Lower leg skin (tissue), 4 donors: ENCODE measurements at places on chromosomes 6 and 20. TPM values are rescaled to one million over a fixed set of nuclear protein-coding genes. Genes with fewer than 3 reads are reported as not detected.

GRCh38 chr6:113184736-113185135, 672.4 kb upstream of the MARCKS start:
- no peak for DNase-seq

- DNase-seq, result no peak
Measured at GRCh38 chr6:14499841-14500240, 382.3 kb downstream of the CD83 start.

DNA sequence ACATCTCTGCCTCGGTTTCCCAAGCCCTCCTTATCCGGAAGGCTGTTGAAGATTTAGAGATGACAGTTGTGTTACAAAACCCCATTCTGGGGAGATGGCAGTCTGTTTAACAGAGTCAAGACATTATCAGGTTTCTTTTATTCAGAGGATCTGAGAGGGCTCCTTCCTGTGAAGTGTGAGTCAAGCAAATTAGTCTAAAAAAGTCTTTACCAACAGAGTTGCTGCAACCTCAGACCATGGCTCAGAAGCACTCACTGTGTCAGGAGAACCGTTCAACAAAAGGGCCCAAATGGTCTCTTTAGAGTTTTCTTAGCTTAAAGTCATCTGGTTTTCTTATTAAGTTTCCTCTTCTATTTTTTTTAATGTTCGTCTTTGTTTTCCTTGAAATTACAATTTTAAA, 717.8 kb downstream of the EPM2A start:
- DNase-seq, result no peak

Gene PRL
- not detected for total RNA-seq

Gene NR2E1
- total RNA-seq, result not detected

Gene EFCAB8
- total RNA-seq, result not detected

DNA sequence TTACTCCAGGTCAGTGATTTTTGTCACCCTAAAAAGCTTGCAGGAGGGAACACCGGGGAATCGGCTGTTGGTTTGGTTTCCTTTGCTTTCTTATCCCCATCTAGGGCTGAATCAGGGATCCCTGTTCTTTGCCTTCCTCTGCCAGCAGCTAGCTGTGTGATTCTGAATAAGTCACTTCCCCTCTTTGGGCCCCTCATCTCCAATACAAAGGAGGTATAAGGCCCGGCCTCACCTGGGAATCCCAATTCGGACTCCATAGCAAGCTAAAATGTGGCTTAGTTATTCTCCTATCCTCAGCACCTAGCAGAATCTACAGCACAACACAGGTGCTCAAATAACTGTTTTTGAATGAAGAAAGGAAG, 18.5 kb upstream of the ARMC12 start:
- DNase-seq, result no peak

DNA sequence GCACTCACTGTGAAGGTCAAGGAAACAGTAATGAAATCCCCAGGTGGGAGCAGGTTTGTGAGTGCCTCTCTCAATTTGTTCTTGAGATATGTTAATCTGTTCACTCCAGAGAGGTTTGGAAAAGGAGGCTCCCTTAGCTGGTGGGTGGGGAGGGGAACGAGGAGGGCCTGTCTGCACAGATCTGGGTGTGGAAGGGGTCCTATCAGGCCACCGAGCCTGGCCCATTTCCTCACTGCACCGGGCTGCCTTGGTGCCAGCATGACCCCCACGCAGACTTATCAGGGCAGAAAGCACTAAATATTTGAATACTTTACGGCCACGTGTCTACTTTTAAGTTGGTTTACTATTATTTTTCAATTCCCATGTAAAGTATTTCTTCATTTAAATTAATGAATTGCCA, 8.3 kb downstream of the AGPAT4 start:
- DNase-seq, result no peak

Gene MRAP2
- total RNA-seq, result 3.2 TPM

GRCh38 chr6:119647309-119647708, 297.7 kb upstream of the MAN1A1 start:
- DNase-seq, result no peak

Gene HLA-DMA
- total RNA-seq, result 20.4 TPM

DNA sequence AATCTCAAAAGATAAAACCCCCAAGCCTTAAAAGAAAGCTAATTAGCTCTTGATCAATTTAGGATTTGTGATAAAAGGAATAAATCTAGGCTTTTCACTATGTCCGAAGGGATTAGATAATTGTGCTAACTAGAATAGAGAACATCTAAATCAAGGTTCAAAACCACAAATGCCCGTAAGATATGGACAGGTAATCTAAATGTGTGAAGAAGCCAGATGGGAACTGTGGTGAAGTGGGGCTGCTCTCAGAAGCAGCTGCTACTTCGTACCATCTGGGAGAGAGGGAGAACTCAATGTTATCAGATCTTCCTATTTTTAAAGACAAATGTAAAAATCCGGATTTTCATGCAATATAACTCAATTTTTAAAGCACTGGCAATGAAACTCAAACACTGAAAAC, 44.2 kb downstream of the NCOA6 start:
- no peak for DNase-seq

DNA sequence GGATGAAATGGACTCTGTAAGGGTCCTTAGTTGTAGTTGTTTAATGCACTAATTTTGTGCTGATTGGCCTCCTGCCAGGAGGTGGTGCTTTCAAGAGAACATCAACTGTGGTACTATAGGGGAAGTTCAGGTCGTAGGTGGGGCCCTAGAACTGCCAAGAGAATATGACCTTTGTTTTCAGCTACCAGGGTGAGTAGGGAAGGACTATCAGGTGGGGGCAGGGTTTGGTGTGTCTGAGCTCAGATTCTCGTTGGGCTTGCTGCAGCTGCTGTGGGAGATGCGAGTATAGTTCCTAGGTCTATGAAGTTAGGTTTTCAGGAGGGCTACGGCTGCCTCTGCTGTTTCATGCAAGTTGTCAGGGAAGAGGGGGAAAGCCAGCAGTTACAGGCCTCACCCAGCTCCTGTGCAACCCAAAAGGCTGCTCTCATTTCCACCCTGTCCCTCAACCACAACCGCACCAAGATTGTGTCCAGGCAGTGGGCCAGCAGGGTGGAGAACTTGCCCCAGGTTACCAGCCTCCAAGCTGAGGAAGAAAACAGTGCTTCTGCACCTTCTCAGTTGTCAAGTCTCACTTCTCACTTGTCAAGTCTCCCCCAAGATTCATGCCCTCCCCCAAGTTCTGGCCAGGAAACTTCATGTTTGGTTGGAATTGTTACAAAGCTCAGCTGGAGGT, 626.5 kb upstream of the MAP3K7 start:
- DNase-seq, result no peak

DNA sequence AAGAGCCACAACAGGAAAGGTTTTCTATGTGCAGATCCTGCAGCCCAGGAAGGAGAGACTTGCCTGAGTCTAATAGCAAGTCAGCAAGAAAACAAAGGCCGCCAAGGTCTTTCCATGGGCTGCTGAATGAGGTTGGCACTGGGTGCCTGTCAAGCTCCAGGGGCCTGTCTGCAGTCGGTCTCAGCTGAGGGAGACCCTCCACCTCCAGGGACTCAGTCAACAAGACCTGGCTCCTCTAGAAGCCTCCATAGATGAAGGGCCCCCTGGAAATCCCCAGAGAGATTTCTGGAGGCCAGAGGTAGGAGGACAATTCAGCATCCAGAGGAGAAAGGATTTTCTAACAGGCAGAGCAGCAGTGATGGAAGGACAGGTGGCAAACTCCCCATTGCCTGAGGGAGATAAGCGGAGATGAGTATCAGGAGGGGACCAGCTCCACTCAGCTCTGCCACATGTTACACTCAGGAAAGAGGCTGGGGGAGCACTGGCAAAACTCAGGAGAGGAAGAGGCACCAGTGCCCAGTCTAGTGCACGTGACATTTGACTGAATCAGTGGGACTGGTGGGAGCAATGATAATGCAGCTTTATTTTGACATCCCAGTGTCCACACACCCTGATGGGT, 33.5 kb upstream of the FKBP1A start:
- DNase-seq, result no peak

- DNase-seq, result no peak
Measured at GRCh38 chr6:42128460-42129359, 13.7 kb downstream of the C6orf132 start.

DNA sequence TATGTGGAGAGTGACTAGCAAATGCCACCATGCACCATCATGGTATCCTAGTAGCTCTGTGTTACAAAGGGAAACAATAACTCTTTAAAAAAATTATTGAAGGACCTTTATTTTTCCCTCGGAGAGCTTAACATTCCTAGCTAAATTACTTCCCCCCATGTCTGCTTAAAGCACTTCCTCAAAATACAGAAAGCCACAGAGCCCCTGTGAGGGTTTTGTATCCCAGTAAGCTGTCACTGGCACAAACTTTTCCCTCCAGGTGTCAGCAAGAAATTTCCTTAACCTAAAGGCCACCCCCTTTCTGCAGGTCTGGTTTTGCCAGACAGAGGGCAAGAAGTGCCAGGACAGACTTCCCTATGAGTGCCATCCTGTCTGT, 340.0 kb upstream of the PRDM1 start:
- DNase-seq, result no peak

GRCh38 chr20:20211274-20211987, 156.5 kb upstream of the INSM1 start:
- no peak for DNase-seq

DNA sequence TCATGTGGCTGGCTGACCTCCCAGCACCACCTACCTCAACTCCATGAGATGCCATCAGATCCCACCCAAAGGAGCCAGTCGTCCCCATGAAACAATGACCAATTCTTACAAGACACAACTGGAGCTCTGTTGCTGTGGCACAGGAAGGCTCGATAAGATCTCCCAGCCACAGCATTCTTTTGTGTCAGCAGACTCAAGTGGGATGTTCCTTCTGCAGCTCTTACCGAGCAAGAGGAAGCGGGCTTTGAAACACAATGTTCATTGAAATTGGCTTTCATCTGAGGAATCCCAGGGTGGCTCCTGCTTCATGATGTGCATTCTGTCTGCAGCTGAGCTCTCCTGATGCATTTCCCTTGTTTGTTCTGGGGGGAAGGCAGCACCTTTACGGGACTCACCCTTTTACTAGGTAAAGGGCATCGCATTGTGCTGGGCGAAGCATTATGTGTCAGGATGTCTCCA, 222.0 kb upstream of the SGK1 start:
- no peak for DNase-seq

- DNase-seq, result no peak
Measured at GRCh38 chr6:23266536-23266935, 697.2 kb downstream of the HDGFL1 start.

- DNase-seq, result no peak
Measured at GRCh38 chr6:147033267-147033666, 170.9 kb upstream of the STXBP5 start.

DNA sequence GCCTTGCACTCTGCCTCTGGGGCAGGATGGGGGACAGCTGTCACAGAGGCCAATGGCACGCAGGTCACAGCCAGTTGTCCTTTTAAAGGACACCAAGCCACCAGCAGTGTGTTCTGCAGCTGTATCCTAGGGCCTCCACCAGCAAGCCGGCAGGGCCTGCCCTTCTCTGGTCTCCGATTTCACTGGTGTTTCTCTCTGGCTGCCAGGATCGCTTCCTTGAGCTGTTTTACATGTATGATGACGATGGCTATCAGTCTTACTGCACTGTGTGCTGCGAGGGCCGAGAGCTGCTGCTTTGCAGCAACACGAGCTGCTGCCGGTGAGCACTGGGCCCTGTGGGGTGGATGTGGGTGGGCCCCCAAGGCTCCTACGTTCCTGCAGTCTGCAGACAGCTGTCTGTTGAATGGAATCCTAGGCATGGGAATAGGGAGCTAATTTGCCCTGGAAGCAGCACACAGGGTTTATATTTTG, 22.7 kb upstream of the MAPRE1 start:
- DNase-seq, result no peak

GRCh38 chr6:13927203-13927602, 2.5 kb downstream of the RNF182 start:
- no peak for DNase-seq

DNA sequence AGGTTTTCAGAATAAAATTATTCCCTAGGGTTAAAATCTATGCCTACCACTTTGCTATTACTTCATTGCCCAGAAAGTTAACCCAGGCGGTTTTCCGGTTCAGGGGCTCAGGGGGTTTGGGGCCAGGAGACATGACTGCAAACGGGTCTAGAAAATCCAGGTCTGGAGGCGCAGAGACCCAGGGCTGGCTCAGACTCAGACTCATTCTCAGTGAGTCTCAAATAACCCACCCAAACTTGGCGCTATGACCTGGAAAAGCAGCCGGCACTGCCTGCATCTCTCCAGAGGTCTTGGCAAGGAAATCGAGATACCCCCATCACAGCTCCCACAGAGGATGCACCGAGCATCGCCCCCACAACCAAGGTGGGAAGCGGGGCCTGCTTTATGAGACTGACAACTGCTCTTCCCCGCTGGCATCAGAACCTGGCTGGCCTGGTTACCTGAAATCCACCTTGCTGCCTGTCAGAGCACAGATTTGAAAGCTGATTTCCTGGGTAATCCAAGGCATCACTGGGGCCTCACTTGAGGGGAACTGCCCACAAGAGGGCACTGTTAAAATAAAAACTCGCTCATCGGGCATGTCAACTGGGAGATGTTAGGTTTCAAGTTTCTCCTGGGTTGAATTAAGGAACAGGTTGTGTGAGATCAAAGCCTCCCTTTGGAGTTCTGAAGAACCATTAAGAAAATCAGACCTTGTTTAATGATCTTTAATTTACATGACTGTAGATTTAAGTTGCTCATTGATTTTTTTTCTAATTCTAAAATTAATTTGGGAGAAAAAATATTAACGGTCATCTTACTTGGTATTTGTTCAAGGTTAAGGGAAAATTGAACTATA, 55.1 kb downstream of the KIF16B start:
- DNase-seq, result no peak

DNA sequence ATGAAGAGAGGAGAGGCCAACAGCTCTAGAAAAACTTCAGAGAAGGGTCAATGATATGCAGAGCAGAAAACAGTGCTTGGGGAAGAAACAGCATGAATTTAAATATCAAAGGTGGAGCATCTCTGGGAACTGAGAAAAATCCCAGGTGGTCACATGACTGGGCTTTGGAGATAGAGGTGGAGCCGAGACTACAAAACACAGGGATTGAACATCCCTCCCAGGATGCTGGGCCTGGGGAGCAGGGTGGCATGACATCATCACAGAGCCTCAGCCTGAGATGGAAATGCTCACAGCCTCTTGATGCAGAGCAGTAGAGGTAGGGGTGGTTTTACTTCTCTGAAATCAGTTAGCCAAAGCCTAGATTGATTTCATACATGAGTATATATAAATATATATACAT, 529.5 kb downstream of the PRKN start:
- DNase-seq, result no peak
